ENCODE measurements at places on chromosomes 16 and 17.

GRCh38 chr16:5364186-5364585, 266.6 kb upstream of the EEF2KMT start:
- DNase-seq = peak; percentile 10

GRCh38 chr16:56480776-56481467, 29.6 kb downstream of the OGFOD1 start:
- DNase-seq = no peak

DNA sequence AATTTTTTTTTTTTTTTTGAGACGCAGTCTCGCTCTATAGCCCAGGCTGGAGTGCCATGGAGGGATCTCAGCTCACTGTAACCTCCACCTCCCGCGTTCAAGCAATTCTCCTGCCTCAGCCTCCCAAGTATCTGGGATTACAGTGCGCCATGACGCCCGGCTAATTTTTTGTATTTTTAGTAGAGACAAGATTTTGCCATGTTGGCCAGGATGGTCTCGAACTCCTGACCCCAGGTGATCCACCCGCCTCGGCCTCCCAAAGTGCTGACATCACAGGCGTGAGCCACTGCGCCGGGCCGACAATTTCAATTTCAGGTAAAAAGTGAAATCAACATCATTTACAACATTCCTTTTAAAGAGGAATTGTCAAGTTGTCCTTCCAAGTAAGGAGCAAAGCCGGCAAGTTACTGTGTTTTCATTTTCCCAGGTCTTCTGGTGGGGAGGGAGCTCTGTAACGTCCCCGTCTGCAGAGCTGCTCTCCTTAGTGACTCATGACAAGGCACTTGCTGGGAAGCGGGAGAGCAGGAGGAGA, 873 bp downstream of the NPLOC4 start:
- DNase-seq = peak; percentile 45

- DNase-seq = no peak
Observed at GRCh38 chr17:57545731-57546342, 199.3 kb downstream of the CCDC182 start.

GRCh38 chr17:3935140-3935542, 18.9 kb upstream of the P2RX1 start:
- no peak for DNase-seq

DNA sequence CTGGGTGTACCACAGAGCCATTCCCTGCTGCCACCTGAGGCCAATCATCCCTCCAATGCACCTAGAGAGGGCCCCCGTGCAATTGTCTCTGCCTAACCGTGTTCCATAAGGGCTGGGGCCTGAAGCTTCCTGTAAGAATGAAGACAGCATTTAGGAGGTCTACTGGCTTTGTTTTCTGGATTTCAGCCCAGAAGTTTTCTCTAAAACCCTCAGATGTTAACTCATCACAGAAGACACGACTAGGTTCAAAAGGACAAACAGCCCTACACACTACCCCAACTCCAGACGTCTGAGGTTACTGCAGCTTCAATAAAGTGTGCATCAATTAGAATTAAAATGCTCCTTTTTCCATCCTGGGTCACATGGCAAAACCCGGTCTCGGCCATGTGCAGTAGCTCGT, 10.8 kb upstream of the DRG2 start:
- no peak for DNase-seq

- peak; percentile 95 for DNase-seq
Observed at GRCh38 chr17:78315355-78316114, 44.3 kb downstream of the SOCS3 start.

- no peak for DNase-seq
Observed at GRCh38 chr16:84847564-84848355, 28.0 kb downstream of the CRISPLD2 start.

All from MG63 (cell line).